CD8-positive, alpha-beta memory T cell (primary cell): ENCODE measurements at places on chromosomes 7 and 10.

DNA sequence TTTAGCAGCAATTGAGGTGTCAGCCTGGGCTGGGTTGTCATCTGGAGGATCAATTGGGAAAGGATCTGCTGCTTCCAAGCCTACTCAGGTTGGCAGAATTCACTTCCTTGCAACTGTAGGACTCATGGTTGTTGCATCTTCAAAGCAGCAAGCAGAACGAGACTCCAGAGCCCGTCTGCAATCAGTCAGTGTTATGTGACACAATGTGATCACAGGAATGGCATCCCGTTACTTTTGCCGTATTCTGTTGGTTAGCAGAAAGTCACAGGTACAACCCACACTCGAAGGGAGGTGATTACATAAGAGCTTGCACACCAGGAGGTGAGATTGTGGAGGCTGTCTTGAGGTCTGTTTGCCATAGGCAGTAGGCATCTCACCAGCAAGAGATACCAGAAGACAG lies 15.4 kb upstream of the LYZL1 start:
- no peak for DNase-seq

DNA sequence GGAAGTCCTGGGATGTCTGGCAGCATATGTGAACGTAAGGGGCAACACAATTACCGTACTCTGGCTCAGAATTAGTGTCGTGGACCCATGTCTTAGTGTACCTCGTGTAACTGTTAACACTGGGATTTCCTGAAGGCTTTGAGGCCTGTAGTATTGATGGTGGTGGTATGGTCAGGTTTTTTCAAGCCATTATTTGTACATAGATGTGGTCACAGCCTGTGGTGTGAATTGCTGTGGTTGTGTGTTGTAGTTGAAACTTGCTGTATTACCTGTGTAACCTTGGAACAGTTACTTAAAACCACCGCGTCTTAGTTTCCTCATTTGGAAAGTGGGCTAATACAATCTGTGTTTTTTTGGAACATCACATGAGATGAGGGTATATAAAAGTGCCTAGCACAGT lies 5.3 kb downstream of the EXOC4 start:
- DNase-seq, result no peak

- no peak for DNase-seq
Observed at GRCh38 chr10:118672766-118673715, 77.6 kb upstream of the PRLHR start.

DNA sequence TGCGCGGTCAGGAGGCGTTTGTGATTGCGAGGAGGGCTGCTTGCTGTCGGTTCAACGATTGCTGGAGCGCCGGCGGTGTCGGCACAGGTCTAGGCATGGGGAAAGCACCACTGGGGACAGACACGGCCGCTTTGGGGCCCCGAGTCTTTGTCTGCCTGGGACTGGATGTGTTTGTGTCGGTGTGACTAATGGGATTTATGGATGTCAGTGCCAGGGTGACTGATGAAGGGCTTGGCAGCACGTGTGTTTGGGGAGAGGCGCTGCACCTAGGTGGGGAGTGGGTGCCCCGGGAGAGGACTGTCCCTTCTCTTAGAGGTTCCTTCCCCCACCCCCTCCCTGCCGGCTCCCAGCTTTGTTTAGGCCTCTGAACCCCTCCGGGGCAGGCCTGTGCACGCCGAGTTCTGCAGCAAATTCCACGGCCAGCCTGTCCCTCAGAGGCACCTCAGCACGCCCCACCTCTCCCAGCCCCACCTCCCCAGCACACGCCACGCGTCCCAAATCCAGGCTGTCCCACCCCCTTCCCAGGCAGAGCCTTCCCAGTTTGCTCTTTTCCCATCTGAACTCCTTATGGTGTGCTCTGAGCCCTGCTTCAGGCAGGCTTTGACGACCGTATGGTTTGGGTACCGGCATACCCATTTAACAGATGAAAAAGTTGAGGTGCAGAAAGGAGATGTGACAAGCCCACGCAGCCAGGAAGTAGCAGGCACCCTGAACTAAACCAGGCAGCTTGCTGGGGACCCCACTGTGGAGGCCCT lies 6.4 kb upstream of the TNRC18 start:
- no peak for DNase-seq

DNA sequence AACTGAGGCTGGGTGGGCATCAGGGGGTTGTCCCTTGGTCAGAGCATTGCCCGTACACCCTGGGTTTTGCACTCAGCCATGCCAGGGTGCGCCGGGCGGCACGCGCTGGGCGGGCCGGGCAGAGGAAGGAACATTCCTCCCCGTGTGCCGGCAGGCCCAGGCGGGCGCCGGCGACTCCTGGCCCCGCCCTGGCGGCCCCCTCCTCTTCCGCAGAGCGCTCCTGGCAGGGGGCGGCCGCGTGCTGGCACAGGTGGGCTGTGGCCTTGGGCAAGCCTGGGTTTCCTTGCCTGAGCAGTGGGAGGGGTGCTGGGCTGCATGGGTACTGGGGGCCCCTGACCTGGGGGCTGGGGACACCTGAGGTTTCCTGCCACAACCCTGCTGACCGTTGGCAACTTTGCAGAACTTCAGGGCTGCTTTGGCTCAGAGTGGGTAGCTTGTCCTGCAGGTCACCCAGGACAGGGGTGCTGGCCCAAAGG lies 3.9 kb downstream of the LFNG start:
- no peak for DNase-seq

GRCh38 chr7:128833148-128833945 lies 3.1 kb downstream of the FLNC start:
- no peak for DNase-seq

DNA sequence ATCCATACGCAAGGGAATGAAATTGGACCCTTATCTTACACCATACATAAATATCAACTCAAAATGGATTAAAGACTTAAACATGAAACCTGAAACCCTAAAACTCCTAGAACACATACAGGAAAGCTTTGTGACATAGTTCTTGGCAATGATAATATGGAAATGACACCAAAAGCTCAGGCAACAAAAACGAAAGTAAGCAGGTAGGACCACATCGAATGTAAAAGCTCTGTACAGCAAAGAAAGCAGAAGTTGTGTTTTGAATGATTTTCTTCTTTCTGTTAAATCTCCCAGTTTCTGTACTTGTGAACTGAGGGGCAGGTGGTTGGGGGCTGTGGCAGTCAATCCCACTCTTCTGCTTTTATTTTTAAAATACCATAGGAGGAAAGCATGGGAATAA lies 368.4 kb upstream of the PODXL start:
- no peak for DNase-seq

- no peak for DNase-seq
Observed at GRCh38 chr7:12712236-12712635, 24.8 kb downstream of the ARL4A start.

DNA sequence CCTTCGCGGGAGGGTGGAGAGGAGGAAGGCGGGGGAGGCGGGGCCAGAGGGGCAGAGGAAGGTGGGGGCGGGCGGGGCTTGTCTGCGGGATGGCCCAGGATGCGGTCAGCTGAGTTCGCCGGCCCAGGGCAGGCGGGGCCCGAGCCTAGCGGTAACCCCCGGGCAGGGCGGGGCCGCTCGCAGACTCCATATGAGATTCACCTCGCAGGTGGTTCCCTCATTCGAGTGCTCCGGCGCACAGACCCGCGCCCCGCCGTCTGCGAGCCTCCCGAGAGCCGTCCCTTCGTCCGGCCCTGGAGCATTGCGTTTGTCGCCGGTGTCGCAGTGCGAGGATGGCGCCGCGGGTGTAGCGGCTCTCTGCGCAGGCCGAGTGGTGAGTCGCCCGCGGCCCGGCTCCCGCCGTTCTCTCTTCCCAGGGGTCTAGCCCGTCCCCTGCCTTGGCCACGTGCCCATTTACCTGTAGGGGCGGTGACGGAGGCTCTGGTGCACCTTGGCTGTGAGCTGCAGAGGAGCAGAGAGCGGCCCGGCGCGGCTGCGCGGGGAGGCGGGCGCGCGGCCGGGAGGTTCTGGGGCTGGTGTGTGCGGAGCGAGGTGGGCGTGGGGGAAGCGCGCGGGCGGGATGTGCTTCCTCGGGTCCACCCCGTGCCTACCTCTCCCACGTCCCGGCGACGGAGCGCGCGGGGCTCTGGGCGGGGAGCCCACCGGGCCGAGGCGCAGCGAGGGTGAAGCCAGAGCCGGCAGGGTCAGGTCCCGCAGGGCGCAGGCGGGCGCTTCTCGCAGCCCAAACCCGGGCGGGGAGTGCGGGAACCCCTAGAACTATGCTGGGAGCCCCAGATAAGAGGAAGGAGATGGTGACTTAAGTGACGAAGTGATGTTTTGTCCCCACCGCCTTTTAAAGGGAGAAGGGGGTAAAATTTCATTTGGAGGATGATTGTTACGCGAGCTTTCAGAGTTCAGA lies at the start of gene UPP1:
TSS of gene UPP1 (plus strand) at position 220 of the 958 bp plus-strand sequence. CDS start 5,519 bp downstream, outside the sequence.
- DNase-seq, result peak; percentile 95

DNA sequence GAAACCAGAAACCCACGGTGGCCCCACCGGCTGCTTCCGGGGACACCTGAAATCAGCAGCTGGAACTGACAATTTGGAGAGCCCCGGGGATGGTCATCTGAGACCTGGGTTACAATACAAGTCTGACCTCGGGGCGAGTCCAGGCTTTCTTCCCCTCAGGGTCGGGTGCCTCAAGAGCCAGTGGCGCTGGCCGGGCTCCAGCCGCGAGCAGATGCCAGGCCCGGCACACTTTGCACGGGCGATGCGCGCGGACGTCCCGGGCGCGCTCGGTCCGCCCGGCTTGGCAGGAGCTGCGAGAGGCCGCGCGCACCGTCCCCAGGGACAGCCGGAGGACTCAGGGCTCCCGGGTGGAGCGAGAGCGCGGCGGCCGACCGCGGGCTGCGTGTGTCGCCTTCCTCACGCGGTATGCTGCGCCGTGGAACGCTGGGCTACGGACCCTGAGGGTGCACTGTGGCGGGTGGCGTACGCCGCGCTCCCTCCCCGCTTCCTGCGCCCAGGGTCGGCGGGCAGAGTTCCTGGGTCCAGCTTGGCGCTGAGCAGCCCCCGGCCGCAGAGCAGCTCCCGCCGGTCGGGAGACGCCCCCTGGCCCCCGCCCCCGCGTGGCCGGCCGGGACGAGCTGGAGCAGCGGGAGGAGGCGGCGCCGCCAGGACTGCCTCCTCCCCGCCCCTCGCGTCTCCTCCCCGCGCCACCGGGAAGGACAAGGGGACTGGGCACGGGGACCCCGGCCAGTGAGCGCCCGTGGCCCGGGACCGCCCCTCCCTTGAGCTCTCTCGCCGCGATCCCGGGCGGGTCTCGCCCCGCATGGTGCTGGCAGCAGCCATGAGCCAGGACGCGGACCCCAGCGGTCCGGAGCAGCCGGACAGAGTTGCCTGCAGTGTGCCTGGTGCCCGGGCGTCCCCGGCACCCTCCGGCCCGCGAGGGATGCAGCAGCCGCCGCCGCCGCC lies at the start of gene RBM20:
TSS of gene RBM20 (plus strand) at position 684 of the 945 bp plus-strand sequence. CDS start at position 803, 119 bp downstream.
- no peak for DNase-seq

- no peak for DNase-seq
Observed at GRCh38 chr10:71044720-71045119, 156.4 kb upstream of the PCBD1 start.

DNA sequence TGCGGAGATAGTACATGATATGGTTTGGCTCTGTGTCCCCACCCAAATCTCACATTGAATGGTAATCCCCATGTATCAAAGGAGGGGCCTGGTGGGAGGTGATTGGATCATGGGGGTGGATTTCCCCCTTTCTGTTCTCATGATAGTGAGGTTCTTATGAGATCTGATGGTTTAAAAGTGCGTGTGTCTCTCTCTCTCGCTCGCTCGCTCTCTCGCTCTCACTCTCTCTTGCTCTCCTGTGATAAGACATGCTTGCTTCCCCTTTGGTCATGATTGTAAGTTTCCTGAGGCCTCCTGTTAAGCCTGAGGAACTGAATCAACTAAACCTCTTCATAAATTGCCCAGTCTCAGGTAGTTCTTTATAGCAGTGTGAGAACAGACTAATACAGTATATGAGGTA lies 171.9 kb downstream of the NSUN6 start:
- DNase-seq, result no peak

GRCh38 chr10:100621360-100622205 lies 85.8 kb downstream of the HIF1AN start:
- DNase-seq, result peak; percentile 62

DNA sequence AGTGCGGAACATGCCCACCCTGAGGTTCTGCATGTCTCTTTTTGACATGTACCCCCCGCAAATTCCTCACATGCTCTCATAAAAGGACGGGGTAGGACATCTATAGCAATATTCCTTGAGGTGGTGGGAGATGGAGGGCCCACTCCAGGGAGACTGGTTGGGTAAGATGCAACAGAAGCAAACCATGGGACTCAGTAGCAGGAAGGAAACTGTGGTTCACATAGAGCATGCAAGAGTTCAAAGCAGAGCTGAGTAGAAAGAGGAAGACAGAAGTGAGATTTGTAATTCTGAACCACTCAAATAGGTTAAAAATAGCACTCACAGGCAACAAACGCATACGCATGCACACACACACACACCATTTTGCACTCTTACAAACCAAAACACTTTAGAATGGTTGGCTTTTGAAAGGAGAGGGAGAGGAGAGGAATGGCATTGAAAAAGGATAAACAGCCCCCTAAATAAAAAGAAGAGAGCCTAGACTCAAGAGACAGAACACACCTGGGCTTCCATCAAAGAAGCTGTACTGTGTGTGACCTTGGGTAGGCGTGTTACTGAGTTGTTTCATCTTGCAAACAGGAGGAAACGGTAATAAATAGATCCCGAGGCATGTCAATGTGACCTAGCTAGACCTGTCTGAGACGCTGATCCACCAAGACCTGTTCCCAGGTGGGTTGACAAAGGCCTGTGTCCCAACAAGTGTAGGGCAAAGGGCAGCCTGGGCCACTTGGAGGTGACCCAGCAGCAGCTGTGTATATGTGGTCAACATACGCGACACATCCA lies 77.6 kb upstream of the LRRC4 start:
- peak; percentile 58 for DNase-seq

- DNase-seq, result no peak
Observed at GRCh38 chr10:37736120-37736519, 121.3 kb downstream of the ZNF248 start.

- DNase-seq, result no peak
Observed at GRCh38 chr7:33495207-33495606, 365.8 kb downstream of the BBS9 start.

- no peak for DNase-seq
Observed at GRCh38 chr10:114662646-114663217, 4.7 kb upstream of the ABLIM1 start.

DNA sequence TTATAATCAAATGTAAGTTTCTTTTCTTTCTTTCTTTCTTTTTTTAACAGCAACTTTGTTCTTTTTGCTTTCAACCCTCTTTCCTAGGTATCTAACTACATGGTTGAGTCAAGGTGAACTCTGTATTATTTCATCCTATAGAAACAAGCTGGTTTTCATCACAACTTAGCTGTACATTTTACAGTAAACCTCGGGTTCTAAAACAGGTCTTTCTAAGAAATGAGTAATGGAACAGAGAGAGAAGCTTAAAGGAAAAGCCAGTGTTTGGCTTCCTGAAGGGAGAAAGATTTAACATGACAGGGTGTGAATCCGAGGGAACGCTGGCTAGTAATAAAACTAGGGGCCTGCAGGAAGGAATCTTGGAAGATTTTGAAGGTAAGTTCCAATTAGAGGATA lies 143.4 kb upstream of the ITGB1 start:
- no peak for DNase-seq
